ENCODE measurements at places on chromosomes 7 and 10.
A peak's percentile ranks its signal among the peaks of the same experiment; 100 is the strongest.

DNA sequence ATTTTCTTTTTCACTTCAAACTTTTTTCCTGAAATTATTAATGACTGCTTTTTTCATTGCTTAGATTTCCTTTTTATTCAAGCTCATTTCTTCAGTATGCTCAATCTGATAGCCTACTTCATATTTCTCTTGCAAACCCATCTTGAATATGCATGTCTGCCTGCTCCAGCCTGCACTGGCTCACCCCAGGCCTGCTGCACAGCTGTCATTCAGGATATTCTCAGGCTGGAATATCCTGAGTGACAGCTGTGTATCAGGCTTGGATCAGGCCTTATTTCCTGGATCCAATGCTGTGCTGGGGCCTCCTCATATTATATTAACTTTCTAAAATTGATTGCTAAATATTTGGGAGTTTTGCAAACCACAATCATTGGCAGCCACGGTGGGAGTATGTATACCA is 120.2 kb upstream of the TNS3 start:
- DNase-seq, result no peak

DNA sequence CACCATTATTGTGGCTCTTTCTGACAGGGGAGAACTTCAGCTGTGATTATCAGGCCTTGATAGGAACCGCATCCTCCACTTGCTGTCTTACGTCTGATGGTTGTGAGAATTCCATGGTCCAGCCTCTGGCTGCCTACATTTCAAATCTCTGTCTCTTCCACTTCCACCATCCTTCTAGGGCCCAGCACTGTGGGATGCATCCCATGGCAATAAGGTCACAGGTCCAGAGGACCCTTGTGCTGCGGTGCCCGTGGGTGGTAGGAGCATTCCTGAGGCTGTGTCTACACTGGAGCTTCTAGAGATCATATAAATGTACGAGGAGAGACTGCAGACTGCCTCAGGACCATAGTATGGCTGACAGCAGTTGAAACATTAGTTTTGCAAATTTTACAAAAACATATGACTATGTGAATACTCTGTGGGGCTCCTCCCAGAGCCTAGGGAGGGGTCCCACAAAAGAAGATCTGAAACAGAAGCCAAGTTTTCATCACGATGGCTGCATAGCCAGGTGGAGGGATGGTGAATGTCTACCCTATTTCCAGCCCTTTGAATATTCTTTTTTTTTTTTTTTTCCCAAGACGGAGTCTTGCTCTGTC is 11.8 kb downstream of the CALML3 start:
- DNase-seq, result no peak

- no peak for DNase-seq
Measured at GRCh38 chr10:113282564-113282963, 270.3 kb upstream of the HABP2 start.

DNA sequence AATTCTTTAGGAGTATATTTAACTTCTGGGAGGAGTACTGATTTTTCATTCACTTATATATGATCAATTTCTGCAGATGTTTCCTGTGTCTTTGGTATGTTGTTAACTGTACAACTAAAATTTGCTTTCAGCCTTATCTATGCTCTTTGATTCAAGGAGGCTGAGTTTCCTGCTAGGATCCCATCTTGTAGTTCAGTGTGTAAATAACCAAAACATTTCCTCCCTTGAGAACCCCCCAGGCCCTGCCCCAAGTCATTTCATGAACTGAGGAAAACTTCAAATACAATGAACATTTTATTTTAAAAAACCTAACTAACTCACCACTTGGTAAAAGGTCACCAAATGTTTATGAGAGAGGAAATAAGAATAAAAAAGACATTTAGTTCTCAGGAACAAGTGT is 55.5 kb downstream of the VWA2 start:
- no peak for DNase-seq

GRCh38 chr10:52906046-52906445 is 133.5 kb upstream of the MBL2 start:
- no peak for DNase-seq

- DNase-seq, result no peak
Measured at GRCh38 chr10:131249955-131250344, 61.6 kb downstream of the TCERG1L start.

- DNase-seq, result no peak
Measured at GRCh38 chr10:25245165-25245564, 70.4 kb downstream of the GPR158 start.

DNA sequence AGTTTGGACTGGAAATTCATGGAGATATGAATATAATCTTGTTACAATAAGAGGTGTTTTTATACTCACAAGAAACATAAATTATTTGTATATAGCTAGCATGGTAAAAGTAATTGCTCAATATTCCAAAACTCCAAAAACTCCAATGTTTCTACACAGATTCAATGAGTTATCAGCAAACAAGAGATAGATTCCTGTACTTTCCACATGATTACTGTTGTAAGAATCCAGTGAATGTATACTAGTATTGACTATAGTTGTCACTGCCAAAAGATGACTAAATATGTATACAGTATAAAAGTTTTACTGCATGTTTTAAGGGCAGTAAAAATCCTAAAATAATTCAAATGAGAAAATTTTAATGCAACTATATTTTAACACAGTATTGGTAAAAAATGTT is 10.7 kb downstream of the ATOH7 start:
- peak; percentile 51 for DNase-seq

GRCh38 chr10:72702868-72703581 is 11.1 kb downstream of the MCU start:
- DNase-seq, result peak; percentile 73

GRCh38 chr10:132886211-132887099 is 55.9 kb downstream of the CFAP46 start:
- peak; percentile 51 for DNase-seq

GRCh38 chr10:121823993-121824463 is 103.8 kb downstream of the ATE1 start:
- peak; percentile 70 for DNase-seq

DNA sequence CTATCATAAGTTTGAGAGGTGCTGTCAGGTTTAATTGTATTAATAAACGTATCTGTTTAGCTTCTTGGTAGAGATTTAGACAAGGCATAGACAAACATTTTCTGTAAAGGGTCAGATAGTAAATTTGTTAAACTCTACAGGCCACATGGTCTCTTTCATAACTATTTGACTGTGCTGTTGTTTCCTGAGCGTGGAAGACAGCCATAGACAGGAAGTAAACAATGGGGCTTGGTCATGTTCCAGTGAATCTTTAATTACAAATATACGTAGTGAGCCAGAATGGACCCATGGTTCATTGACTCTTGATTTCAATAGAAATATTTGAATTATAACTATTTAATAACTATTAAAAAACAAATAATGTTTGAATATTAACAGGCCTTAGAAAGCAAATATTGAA is 451.1 kb downstream of the SH2D4B start:
- no peak for DNase-seq

GRCh38 chr7:105399043-105399725 is 10.5 kb upstream of the SRPK2 start:
- peak; percentile 53 for DNase-seq

DNA sequence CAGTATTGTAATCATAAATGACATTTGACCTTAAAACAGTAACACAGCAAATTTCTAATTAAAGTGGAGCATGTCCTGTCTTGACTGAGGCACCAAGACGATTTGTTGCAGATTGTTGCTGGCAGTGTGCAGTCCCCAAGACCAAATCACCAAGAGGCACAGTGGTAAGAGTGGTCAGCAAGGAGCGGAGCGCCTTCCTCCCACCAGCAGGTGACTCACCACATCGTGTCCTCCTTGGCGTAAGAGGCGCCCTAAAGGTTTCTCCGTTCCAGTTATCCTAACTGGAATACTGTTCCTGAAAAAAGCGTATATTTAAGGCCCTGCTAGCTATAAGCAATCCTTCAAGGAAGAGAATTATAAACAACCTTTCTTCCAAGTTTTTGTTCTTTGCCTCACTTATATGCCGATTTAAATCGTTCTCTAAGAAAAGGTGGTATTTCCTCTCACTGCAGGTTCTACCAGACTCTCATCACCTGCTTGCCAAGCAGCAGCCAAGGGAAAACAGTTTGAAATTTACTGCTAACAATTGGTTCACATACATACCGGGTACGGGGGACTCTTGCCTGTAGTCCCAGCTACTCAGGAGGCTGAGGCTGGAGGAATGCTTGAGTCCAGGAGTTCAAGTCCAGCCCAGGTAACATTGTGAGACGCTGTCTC is 10.7 kb upstream of the REPIN1 start:
- no peak for DNase-seq

DNA sequence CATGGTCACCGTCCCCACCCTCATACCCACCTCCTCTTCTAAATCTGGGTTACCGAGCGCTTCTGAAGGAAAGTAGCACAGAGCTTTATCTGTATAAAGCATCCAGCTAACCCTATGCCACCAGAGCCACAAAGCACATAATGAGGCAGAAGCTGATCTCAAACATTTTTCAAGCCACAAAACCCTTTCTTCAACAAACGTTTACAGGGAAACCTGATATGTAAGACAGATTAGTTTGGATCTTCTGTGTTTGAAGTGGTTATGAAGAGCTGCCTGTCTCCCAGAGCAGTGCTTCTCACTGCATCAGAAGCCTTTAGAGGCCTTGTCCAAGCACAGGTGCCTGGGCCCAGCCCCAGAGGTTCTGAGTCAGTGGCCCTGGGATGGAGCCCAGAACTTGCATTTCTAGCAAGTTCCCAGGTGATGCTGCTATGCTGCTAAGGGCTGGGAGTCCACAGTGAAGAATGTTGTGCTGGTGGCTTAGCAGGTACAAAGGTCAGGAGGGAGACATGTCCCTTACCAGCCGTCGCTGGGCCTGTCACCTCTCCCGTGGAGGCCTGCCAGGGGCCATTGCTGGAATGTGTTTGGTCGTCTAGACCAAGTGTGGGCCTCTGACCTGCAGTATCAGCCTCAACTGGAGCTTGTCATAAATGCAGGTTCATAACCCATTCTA is 90.4 kb downstream of the TAF3 start:
- no peak for DNase-seq

GRCh38 chr7:101241015-101241363 is 3.4 kb upstream of the CLDN15 start:
- peak; percentile 38 for DNase-seq
